Astrocyte of the cerebellum (primary cell): ENCODE measurements at places on chromosomes 2 and 18.

DNA sequence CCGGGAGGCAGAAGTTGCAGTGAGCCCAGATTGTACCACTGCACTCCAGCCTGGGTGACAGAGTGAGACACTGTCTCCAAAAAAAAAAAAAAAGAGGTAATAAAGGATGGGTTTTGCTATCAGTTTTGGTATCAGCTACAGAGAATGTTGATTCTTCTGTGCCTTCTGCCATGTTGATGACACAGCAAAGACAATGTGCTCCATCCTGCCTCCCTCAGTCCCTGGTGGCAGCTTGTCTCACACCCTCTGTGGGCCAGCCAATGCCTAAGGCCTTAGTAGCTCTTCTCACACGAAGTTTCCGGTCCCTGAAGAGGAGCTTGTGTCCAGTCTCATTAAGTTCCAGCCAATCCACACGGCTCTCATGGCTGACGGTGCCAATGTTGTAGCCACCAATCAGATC lies 17.6 kb downstream of the IFT172 start:
- no peak for DNase-seq

- no peak for DNase-seq
Observed at GRCh38 chr2:157172866-157173578, 84.5 kb upstream of the GALNT5 start.

DNA sequence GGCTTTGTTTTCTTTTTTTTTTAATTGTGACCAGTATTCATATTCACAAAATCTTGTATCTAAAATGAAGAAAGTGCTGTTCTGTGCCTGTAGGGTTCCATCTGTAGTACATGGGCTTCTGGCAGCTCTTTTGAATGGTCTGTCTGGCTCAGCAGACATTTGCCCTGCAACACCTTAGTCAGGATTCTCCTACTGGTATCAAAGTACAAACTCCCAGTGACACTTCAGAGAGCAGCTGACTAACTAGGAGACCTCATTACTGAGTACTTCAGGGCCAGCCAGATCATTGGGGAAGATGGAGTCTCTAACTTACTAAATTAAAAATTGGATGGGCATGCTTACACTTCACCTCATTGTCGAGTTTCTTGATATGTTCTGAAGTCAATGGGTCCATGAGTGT lies 39.7 kb downstream of the GRHL1 start:
- DNase-seq: no peak

- DNase-seq: no peak
Observed at GRCh38 chr18:73232933-73233332, 365.1 kb upstream of the NETO1 start.

DNA sequence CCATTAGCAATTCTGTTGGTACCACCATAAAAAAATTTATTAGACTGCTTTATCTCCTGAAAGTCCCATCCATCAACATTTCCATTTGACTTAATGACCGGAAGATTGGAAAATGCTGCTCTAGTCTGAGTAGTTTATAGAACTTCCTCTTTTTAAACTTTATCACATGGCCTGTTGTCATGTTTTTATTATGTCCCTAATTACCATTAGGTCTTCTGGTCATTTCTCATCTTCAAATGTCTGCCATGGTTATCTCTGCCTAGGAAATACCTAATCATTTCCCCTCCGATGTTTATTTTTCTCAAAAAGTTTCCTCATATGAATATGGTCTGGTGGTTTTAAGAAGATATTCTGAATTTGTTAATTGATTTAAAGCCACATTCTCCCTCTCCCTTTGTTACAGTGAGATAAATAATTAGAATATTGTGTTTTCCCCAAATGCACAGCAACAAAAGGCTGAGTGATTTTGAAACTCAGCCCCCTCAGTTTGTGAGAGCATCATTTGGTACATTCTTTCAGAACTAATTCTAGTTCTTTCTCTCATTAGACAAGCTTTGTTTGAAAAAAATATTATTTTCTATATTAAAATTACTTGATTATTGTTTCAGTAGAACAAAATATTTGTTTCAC lies 317.1 kb upstream of the ST6GAL2 start:
- DNase-seq: no peak
